ENCODE measurements at places on chromosomes 5 and 9.

GRCh38 chr9:76552751-76553455 is 93.9 kb downstream of the GCNT1 start:
- no peak for DNase-seq

DNA sequence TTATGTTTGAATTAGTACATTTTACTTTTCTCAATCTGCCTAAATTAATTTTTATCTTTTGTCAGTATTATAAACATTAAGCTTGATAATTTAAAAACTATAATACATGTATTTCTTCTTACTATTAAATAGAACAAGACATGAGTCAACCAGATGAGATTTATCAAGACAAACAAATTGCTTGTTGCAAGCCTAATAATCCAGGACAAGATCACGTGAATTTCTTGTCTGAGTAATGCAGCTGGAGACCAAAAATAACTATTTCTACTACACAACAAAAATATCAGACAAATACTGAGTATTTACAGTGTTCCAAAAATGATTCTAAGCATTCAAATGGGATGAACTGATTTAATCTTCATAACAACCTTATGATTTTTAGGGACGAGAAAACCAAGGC is 339.1 kb upstream of the PRR16 start:
- no peak for DNase-seq

- no peak for DNase-seq
Measured at GRCh38 chr9:90909747-90910283, 108.2 kb downstream of the SYK start.

DNA sequence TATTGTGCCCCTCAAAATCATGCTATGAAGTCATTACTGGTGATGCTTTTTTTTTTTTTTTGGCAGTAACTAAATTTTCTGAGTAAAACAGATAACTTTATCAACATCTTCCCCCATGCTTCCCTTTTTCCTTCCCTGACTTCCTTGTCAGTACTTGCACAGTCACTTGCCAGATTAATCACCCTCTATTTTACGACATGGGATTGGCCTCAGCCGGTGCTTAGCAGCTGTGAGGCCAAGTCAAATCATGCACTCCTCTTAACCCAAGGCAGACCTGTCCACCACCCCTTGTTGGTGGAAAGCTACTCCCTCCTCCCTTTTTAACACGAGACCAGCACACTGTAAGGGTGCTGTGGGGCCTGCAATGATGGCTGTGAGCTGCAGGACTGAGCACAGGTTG is 118.0 kb upstream of the OTULINL start:
- DNase-seq = no peak

- DNase-seq = no peak
Measured at GRCh38 chr9:105251733-105252404, 7.4 kb downstream of the SLC44A1 start.

DNA sequence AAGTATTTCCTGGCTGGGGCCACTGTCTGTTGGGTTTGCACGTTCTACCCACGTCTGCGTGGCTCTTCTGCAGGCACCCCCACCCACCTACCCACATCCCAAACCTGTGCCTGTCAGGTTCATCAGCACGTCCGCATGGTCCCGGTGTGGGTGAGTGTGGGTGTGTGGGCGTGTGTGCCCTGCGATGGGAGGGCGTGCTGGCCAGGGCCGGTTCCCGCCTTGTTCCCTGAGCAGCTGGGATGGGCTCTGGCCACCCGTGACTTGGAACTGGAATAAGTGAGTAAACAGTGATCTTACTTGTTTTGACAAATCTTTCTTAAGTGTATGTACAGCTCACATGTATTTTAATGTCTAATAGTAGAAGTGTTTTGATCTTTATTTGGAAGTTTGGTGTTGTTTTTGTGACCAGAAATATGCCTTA is 20.4 kb downstream of the ERGIC1 start:
- DNase-seq = no peak

DNA sequence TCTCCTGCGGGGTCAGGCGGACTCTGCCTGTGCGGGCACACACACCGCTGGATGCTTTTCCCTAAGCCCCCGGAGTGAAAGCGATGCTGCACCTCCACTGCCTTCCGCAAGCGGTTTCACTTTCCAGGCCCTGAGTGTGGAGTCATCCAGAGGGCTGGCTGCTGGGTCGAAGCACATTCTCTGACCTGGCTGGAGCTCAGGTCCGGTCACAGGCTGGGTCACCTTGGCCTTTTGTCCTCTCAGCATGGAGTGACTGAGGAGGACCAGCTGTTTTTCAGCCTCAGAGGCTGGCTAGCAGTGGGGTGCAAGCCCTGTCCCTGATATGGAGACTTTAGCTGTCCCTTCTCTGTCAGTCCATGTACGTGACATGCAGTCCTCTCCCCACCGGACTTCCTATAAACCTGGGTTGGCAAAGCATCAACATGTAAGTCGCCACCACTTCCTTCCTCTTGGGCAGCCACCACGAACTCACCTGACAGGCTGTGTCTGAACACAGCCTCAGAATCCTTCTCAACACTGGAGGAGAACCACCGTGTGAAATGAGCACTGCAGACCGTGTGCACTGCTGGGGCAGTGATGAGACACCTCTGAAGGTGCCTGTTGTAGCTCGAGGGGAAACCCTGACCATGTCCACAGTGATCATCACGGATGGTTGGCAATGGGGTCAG is 51.3 kb downstream of the GADD45G start:
- peak; percentile 46 for DNase-seq

- DNase-seq = no peak
Measured at GRCh38 chr9:72977670-72978069, 24.8 kb upstream of the ALDH1A1 start.

- no peak for DNase-seq
Measured at GRCh38 chr9:14434158-14434504, 120.2 kb upstream of the NFIB start.

DNA sequence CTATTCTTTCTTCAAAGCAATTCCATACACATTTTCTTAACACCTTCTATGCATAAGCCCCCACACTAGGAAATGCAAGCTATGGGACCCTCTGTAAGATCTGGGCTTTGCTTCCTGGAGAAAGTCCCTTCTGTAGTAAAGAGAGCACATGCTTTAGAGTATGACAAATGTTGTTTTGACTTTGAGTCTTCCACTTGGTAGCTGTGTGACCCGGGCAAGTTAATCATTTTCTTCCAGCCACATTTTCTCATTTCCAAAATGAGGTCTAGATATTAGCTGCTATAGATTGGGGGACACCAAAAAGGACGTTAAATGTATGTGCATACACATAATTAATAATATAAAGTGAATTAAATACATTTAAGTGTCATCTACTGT is 334.0 kb downstream of the NFIB start:
- no peak for DNase-seq

DNA sequence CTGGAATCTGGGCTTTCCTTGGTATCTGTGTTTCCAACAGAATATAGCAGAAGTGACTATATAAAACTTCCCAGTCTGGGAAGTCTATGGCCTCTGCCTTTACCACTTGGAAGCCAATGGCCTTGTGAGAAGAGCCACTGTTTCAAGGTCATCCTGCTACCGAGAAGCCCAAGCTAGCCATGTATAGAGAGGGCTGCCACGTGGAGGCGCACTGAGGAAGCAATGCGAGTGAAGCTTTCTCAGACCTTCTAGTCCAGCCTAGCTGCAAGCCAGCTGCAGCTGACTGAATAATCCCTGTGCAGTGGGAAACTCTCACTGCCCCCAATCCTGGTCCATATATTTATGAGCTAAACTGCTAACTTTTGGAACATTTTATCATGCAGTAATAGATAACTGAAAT is 661.8 kb upstream of the RIOK2 start:
- no peak for DNase-seq

DNA sequence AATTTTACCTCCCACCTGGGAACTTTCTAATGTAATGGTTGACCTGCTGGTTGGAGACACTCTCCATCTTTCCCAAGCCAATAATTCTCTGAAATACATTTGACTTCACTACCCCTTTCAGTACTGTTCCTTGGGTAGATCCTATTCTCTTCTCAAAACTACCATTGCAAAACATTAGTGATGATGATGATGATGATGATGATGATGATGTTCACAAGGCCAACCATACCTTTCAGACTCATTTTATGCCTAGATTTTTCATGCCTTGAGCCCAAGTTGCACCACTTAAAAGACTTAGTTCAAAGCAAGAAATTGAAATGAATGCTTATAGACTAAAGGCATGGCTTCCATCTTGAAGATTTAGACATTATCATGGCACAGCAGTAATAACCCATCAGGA is 1141.1 kb upstream of the DMAC1 start:
- no peak for DNase-seq

DNA sequence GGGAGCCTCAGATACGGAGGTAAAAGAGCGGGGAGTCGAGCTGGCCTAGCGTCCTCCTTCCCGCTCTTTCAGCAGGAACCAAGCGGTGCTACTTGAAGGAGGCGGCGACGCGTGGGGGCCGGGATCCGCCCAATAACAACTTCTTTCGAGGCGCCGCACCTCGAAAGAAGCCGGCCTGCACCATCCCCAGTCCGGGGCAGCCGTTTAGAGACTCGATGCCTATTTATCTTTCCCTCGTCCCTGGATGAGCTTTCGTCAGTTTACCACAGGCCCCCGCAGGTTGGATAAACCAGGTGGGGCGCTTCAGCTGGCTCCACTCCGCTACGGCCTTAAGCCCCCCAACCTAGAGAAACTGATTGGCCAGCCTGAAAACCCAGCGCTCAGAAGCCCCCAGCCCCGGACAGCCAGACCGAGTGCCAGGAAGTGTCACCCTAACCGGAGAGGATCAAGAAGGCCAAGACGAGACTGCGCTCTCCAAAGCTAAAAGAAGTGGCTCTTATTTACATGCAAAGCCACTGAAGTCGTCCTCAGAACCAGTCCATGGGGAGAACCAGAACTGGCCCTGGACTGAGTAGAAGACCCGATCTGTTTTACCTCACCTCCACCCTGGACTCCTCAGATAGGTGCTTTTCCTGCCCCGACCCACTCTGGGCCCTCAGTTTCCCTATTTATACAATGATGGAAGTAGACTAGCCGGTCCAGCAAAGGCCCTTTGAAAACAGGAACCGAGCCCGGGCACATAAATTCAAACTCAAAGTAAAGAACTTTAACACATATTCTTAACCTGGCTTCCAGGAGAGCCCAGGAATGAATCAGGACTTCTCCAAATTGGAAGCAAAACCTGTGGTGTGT is 1.4 kb downstream of the HAND1 start:
- no peak for DNase-seq

DNA sequence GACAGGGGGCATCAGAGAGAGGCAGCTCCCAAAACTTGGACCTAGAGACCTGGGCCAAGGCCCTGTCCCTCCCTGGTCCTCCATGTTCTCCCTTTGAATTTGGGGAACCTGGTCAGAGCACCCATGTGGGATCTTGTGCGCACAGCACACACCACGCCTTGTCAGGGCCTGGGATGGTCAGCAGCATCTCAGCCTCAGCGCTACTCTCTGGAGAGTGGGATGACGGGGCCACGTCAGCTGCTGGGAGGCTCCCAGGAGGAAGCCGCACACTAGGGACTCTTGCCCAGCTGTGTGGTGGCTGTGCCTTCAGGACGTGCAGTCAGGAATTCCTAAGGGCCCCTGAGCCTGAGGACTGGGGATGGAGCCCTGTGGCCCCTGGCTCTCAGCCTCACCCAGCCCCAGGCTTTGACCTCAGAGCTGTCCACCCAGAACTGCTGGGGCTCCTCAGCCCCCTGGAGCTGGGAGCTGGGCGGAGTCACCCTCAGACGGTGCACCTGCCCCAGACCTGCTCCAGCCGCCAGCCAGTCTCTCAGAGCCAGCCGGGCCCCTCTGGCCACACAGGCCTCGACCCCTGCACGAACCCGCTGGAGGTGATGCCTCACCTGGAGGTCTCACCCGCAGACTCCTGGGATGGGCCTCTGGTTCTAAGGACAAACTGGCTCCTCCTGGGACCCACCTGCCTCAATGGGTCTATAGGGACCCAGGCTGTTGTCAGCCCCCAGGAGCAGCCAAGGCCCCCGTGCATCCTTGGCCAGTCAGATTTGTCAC is 38.3 kb upstream of the EGFL7 start:
- DNase-seq = no peak

DNA sequence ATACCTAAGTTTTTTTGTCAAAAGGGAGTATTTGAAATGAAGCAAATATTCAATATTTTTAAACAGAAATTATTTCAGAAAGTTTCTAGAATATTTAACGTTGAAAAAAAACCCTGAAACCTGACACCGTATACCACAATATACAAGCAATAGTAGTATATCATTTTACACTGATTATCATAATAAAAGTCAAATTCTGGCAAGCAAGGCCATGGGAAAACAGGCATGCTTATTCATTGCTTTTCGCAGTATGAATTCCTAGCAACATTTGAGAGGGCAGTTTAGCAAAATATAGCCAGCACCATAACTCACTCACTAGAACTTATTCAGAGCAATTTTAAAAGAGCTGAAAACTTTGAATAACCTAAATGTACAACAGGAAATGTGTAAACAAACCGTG is 46.1 kb downstream of the ERAP1 start:
- DNase-seq = no peak

- no peak for DNase-seq
Measured at GRCh38 chr5:176471098-176471497, 22.9 kb downstream of the FAF2 start.

DNA sequence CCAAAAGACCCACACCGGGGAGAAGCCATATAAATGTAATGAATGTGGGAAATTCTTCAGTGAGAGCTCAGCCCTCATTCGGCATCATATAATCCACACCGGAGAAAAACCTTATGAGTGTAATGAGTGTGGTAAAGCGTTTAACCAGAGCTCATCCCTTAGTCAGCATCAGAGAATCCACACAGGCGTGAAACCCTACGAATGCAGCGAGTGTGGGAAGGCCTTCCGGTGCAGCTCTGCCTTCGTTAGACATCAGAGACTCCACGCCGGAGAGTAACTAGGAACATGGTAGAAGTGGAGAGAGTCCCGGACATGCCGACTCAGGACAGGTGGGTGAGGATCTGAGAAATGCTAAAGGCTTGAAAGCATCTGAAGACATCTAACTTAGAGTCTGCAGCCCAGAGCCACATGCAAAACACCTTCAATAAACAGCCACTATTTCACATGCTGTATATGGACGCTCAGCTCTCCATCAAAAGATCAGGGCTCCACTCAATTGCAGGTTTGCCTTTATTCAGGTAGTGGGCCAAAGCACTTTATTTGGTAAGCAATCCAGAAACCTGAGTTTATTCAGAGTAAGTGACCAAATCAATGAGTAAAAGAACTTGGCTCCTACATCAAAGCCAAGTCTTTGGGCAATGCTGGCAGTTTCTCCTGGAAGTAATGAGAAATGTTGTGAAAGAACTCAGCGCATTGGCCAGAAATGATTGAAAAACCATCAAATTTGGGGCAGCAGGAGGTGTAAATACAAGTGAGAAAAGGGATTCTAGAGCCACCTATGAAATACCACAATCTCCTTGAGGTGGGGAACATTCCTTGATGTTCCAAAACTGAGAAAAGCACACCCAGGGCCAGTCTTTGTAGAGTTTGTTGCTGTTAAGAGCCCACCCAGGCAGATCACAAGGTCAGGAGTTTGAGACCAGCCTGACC is 6.0 kb downstream of the RPL12 start:
- peak; percentile 42 for DNase-seq

- DNase-seq = no peak
Measured at GRCh38 chr5:115720888-115721287, 95.1 kb upstream of the TMED7 start.
